ENCODE measurements at places on chromosomes 2 and 18.

- DNase-seq = no peak
These were observed 28.2 kb upstream of the YWHAQ start for GRCh38 chr2:9658972-9659371.

GRCh38 chr2:117921520-117921919 lies 92.3 kb downstream of the CCDC93 start:
- DNase-seq = no peak

DNA sequence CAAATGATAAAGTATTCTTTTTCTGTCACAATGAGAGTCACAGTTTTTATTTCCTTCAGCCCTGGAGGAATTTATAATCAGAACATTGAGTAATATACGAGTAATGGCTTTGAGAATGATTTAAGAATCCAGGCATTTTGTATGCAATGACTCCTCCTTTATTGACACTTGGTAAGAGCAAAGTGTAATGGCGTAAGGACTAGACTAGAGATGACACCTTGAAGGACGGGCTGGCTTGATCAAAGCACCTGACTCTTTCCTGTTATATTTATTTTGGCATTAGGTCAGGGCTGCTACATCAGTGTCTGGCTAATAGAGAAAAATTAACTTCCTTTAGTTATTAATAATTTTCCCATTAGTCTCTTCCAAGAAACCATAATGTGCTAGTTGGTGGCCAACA lies 482.4 kb upstream of the GCFC2 start:
- no peak for DNase-seq

DNA sequence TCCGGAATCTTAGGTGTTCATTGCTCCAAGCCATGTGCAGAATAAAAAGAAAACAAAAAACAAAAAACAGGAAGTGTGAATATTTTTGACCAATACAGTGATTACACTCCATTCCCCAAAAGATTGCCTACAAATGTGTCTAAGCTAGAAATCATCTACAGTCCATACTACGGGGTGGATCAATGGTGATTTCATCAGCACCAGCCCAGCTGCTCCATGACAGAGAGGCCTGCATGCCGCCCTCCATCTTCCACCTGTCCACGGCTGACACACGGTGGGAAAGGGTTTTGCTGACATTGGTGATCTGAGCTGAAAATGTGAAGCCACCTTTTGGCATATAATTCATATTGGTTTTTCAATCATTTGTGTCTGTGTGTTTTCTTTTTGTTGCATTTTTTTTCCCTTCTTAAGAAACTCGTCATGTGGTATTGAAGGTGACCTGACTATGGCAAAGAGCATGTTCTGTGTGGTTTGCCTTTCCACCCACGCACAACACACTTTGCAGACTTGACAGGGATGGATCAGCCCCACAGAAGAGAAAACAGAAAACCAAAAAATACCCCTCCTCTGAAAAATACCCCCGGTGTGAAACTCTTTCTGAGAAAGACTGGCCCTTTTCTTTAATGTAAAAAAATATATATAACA lies 533.1 kb downstream of the RNF144A start:
- no peak for DNase-seq

DNA sequence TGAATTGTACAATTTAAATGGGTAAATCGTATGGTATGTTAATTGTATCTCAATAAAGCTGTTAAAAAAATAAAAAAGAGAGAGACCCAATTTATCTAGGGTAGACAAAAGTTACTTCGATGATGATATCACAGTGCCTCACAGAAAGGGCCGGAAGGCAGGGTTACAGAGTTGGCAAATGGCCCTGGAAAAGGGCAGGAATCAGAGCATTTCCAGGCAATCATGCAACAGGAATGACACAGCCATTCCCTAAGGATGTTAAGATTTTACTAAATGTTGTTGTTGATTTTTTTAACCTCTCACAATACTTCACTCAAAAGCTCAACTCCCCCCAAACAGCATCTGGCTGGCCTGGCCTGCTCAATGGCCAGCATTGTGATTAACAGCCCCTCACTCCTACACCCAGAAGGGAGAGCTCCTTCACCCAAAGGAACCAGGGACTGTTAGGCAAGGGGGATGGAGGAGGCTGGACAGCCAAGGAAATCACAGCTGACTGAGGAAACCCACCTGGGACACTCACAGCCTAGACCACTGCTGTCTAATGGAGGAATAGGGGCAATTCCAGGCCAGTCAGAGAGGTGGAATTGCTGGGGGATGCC lies 7.7 kb upstream of the SP100 start:
- no peak for DNase-seq

DNA sequence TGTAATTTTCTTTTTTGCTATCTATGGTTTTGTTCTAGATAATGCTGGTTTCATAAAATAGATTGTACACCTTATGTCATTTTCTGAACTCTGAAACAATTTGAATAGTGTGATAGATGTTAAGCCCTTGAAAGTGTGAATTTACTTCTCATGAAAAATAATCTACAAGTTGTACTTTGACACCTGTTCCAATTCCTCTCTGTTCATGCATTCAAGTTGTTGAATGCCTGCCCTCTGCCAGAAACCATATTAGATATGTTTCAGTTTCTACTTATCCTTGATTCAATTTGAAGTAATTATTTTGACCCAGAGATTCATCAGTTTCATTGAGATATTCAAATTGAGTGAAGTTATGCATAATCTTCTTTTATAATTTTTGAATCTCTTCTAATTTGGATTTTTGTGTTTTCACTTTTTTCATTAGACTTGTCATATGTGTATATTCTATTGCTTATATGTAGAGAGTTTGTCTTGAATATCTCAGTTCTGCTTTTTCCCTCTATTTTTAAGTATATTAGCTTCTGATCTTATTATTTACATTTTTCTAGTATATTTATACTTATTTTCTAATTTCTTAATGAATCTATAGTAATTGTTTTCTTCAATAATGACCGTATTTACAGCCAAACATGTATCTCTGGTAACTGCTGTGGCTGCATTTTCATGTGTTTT lies 143.3 kb upstream of the TACR1 start:
- DNase-seq = no peak

DNA sequence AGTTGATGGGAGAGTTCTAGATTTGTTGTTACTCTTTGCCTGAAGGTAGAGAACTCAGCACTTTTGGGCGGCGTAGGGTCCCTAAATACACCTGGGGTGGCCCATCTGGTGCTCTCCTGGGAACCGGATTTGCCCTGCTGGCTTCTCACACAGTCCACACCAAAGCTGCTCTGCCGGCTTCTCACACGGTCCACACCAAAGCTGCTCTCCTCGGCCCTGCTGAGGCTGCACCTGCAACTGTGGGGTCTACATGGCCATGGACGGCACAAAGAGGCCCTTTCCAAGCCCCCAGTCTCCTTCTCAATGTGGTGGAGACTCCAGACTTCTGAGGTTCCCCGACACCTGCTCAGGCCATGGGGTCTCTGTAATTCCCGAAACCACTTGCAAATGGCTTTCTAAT lies 124.8 kb upstream of the GPC1 start:
- DNase-seq = no peak

GRCh38 chr2:236307641-236308040 lies 43.4 kb upstream of the ASB18 start:
- DNase-seq = no peak

DNA sequence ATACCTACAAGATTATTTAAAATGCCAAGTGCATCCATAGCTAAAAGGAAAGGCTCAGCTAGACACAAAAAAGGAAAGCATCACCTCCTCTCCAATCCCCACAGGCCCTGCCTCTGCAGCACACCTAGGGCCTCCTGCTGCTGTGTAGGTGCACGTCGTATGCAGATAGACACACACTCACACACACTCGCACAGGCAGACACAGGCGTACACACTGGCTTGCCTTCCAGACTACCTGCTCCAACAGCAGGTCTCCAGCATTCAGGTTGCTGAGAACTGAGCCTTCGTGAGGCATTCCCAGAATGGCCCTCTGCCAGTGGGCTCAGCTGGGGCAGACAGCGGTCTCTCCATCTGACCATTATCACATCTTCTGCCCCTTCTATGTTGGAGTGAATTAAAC lies 35.3 kb upstream of the FRZB start:
- DNase-seq = no peak

GRCh38 chr18:54239091-54239490 lies 14.6 kb upstream of the MBD2 start:
- no peak for DNase-seq

DNA sequence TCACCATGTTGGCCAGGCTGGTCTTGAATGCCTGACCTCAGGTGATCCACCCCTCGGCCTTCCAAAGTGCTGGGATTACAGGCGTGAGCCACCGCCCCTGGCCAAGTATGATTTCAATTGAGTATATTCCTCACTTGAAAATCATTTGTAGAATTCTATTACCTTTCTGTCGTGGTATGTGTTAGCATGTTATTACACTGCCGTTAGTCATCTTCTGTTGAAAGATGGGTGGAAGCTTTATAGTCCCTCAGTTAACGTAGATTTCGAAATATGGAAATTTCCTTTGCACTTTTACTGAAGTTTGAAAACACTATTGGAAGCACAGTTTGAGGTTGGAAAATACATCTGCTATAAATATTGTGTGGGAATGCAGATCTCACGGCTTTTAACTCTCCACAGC lies 14.7 kb downstream of the NIFK start:
- DNase-seq = no peak

DNA sequence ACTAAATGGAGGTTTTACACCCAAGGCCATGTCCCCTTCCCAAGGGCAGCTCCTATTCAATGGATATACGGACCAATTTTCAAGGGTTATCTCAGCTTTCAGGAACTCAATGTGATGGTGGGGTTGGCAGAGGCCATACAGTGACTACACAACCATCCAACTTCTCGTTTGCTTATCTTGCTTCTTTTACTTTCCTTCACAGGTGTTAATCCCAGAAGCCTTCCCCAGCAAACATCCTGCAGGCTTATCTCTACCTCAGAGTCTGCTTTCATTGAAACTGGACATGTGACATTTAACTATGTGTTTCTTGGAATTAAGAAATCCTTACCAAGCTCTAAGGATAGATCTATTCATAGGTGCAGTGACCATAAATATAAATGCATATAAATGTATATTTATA lies 443.8 kb upstream of the CDH20 start:
- DNase-seq = no peak

GRCh38 chr2:28338831-28339321 lies 53.8 kb upstream of the FOSL2 start:
- no peak for DNase-seq

GRCh38 chr2:145119225-145119624 lies 599.3 kb upstream of the ZEB2 start:
- no peak for DNase-seq

- DNase-seq = no peak
These were observed 336.5 kb downstream of the CYP26B1 start for GRCh38 chr2:71811157-71811556.

GRCh38 chr2:48849770-48850169 lies 94.2 kb upstream of the LHCGR start:
- no peak for DNase-seq

GRCh38 chr18:22417496-22418188 lies at the start of gene CTAGE1:
Gene CTAGE1 (minus strand): TSS chr18:22417915. CDS start chr18:22417811, 104 bp downstream.
- DNase-seq = no peak

- no peak for DNase-seq
These were observed 156.4 kb upstream of the PXDN start for GRCh38 chr2:1900732-1901131.

GRCh38 chr2:112614201-112614840 lies 29.9 kb downstream of the CHCHD5 start:
- no peak for DNase-seq

DNA sequence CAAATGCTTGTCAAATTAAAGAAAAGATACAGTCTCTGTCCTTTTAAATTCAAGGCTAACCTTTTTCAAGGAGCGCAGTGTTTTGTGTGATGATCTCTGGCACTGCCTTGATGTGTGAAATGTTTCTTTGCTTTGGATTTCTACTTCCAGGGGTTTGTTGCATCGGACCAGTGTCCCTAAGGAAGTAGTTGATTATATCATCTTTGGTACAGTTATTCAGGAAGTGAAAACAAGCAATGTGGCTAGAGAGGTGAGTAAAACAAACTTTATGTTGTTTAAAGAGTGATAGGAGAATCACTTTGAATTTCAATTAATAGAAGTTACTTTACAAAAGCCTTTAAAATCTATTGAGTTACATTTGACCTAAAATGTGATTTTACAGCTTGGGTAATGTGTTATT lies 28.8 kb downstream of the HADHB start:
- DNase-seq = no peak

GRCh38 chr18:79749251-79750191 lies 48.2 kb upstream of the KCNG2 start:
- no peak for DNase-seq

- no peak for DNase-seq
These were observed 23.4 kb upstream of the CREG2 start for GRCh38 chr2:101410746-101411145.

DNA sequence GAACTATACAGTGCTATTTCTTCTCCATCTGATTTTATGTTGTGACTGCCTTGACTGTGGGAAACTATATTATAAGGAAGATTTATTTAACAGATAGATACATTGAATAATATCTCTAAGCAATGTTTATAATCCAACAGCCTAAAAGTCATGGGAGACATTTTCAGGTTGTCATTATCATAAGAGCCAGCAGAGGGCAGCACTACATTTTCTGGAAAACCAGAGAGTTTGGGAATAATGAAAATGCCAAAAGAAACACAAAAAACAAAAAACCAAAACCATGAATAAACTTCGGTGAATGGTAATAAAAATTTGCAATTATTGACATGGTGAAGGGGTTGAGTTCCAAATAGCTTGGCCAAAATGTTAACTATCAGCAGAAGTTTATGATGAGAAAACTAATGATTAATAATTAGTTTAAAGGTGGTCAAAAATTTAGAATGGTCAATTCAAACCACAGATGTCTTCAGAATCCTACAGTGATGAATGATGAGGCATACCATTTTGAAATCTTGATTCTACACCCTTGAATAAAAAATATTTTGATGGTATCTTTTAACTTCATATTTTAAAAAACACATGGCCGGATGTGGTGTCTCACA lies 4.7 kb downstream of the EEF1B2 start:
- DNase-seq = no peak

GRCh38 chr18:48835745-48836170 lies 115.0 kb downstream of the SMAD7 start:
- DNase-seq = no peak

DNA sequence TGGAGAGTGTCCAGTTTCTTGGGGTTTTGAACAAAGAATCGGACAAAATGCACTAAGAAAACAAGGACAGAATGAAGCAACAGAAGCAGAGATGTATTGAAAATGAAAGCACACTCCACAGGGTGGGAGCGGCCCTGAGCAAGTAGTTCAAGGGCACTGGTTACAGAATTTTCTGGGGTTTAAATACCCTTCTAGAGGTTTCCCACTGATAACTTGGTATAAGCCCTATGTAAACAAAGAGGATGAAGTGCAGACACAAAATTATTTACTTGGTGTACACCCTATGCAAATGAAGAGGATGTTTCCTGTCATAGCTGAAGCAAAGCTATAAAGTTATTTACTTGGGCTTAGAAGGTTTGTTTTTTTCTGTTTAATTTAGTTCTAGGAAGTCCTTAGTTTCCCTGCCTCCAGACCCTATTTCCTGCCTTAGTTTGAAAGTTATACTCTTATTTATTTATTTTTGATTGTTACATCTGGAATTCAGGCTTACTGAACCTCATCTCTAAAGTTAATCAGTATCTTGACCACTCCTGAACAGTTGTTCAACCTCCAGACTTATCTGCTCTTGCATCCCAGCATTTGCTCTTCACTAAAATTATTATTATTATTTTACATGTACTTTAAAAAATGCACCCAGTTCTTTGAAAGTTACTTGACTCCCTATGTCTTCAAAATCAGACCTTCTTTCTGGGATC lies 193.5 kb downstream of the SPP2 start:
- no peak for DNase-seq
